NCI-H526 (cell line): ENCODE measurements at places on chromosomes 6 and 20.

GRCh38 chr6:146938266-146938665, 266.0 kb upstream of the STXBP5 start:
- no peak for DNase-seq

DNA sequence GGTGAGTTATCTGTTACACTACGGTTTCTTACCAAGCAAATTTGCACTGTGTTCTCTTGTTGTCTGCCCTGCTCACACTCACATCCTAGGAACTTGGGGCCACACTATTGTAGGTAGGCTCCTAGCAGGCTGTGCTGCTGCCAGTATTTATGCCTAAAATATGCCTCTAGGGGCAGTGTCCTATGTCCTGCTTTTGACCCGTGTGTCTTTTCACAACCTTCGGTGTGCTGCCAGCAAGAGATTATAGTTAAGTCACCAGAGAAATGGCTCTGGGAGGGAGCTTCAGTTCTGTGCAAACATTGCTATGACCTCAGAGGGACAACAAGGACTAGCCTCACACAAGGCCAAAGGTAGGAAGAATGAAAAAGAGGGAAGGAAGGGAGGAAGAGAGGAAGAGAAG, 8.9 kb upstream of the TAAR5 start:
- peak; percentile 20 for DNase-seq

DNA sequence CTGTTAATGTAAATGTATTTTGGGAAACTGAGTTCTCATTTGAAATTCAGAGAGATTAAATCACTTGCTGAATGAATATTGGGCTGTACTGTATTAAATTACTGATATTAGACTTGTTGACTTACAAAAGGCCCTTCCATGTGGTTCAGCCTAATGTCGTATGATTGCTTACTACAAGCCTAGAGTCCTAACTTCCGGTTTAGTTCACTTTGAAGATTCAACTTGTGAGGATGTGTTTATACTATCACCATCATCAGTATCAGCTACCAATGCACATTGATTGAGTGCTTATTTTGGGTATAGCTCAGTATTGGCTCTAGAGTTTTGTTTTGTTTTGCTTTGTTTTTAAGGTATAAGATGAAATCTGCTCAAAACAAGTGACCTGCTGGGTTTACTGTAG, 48.3 kb downstream of the FAM217A start:
- DNase-seq = no peak

DNA sequence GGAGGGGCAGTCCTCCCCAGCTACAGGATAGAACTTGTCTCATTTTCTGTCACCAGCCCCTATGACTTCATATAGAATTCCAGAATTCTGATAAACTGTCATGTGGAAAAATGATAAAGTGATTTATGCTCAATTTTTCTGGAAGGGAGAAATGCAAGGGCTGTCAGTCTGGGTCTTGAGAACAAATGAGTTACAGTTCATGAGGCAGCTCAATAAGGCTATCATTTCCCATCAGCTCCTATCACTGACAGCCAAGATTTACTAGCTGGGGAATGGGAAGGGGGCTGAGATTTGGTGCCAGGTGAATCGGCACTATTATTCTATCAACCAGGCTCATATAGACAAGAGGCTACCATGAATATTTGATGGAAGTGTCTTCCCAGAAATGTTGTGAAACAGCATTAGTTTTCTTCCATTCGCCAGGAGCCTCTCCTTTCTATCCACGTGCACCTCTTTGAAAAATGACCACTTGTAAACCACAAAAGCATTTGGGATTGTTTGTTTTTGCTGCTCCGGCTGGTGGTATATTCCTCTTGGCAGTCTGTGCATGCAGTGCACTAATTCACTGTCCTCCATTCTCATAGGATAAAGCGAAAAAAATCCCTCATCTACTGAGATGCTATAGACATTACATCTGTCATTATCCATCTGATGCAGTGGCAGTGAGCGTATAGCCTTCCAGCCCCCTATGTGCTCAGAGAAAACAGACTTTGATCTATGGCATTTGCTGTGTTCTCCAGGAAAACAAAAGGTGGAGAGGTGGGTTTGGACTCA, 528.7 kb upstream of the RNF217 start:
- no peak for DNase-seq

- DNase-seq = no peak
Observed at GRCh38 chr6:10363911-10364310, 51.0 kb downstream of the TFAP2A start.

- DNase-seq = no peak
Observed at GRCh38 chr20:16081421-16081820, 491.8 kb downstream of the KIF16B start.

DNA sequence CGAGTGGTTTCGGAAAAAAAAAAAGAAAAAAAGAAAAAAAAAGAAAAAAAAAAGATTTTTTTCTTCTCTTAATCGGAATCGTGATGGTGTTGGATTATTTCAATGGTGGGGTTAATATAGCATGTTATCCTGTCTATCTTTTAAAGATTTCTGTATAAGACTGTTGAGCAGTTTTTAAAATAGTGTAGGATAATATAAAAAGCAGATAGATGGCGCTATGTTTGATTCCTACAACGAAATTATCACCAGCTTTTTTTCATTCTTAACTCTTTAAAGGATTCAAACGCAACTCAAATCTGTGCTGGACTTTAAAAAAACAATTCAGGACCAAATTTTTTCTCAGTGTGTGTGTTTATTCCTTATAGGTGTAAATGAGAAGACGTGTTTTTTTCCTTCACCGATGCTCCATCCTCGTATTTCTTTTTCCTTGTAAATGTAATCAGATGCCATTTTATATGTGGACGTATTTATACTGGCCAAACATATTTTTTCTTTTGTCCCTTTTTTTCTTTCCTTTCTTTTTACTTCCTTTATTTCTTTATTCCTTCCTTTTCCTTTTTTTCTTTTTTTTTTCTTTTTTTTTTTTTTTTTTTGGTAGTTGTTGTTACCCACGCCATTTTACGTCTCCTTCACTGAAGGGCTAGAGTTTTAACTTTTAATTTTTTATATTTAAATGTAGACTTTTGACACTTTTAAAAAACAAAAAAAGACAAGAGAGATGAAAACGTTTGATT, 3.6 kb downstream of the SOX4 start:
- peak; percentile 78 for DNase-seq

- no peak for DNase-seq
Observed at GRCh38 chr6:14500809-14501208, 383.2 kb downstream of the CD83 start.

- DNase-seq = no peak
Observed at GRCh38 chr6:86355271-86355670, 582.1 kb upstream of the HTR1E start.

GRCh38 chr6:1144842-1145767, 166.8 kb upstream of the FOXQ1 start:
- no peak for DNase-seq

DNA sequence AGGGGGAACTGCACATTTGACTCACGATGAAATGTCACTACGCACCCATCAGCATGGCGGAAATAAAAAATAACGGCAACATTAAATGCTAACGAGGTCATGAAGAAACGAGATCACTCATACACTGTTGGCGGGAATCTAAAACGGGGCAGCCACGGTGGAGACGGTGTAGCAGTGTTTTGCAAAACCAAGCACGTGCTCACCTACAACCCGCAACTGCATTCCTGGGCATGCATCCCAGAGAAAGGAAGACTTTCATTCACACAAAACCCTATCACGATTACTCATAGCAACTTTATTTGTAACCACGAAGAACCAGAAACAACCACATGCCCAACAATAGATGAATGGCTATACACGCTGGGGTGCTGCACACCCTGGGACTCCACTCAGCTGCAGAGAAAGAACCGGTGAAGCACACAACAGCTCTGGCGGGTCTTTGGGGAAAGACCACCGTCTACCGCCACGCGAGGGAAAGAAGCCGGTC, 77.0 kb downstream of the YTHDF1 start:
- no peak for DNase-seq

DNA sequence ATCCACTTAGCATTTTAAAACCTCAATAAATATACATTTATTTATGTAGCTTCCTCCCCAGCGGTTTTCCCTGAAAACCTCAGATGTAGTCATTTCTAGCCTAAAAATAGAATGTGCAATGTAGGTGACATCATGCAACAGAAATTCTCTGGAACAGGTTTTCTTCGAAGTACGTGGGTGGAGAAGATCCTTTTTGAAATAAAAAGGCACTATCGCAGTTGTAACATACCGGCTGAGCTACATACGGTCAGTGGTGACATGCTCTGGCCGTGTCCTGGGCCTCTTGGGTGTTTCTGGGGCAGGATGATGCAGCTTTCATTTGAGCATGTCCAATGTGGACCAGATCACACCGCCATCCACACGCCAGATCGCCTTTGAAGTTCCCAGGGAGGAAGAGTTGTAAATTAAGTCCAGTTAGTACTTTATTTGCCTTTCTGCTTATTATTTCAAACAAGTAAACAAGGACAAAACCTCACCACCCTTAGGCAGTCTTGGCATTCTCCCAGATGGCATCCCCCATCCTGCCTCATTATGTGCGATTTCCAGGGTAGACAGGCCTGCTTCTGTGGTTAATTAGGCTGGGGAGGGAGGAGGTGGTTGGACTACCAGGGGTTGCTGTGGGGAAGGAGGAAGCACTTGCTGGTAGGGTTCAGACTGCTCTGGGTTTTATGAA, 109.5 kb upstream of the CLDN20 start:
- DNase-seq = peak; percentile 30

DNA sequence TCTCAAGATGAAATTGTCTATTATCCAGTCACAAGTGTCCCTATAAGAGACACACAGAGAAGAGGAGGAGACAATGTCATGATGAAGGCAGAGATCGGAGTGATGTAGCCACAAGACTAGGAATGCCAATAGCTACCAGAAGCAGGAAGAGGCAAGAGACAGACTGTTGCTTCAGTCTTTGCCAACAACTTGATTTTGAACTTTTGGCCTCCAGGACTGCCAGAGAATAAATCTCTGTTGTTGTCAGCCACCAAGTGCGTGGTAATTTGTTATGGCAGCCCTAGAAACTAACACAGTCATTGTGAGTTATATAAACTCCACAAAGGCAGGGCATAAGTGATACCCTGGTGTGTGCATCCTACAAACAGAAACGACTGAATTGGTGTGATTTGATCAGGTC, 517.0 kb downstream of the BTBD3 start:
- DNase-seq = no peak

- no peak for DNase-seq
Observed at GRCh38 chr6:152750694-152751093, at the start of gene VIP. VIP (plus strand) TSS chr6:152750797; CDS start chr6:152752178, 1,381 bp downstream.

DNA sequence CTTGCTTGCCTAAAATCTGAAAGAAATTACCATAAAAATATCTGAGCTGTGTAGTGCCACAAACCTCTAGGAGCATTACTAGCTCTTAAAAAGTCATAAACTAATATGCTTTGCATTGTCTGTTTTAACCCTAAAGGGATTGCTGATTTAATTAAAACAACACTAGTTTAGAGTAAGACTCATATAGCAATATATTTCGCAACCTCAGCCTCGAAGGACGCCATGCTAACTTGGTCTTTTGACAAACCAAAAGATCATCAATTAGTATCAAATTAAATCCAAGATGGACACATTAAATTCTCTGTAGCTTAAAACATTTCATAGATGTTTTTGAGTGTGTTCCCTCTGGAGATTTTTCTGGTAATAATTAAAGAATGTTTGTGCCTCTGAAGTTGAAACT, 74.8 kb upstream of the KCNQ5 start:
- no peak for DNase-seq

DNA sequence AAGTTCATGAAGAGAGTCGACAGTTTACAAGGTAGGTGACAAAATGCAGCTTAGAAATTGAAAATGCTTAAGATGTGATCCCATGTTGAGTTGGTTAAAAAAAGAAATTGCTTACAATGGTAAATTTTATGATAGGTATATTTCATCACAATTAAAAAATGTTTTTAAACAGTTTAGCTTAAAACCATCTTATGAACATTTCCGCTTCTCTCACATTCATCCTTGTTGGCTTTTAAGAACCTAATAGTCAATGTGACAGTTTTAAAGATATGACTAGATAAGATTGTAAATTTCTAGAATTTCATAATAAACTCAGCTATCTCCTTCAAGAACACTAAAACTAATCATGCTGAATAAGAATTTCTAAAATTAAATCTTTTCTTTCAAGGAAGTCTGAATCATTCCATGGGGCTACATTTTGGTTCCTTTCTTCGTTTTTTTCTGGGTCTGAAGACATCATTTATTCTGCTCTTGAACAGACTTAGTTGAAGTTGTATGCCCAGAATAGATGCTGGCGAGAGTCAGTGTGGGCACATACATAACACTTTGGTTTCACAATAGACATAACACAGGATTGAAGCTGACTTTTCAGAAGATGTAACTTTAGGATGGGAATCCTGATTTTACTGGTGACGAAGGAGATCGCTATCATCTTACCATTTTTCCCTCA, 35.9 kb upstream of the LTV1 start:
- DNase-seq = no peak

DNA sequence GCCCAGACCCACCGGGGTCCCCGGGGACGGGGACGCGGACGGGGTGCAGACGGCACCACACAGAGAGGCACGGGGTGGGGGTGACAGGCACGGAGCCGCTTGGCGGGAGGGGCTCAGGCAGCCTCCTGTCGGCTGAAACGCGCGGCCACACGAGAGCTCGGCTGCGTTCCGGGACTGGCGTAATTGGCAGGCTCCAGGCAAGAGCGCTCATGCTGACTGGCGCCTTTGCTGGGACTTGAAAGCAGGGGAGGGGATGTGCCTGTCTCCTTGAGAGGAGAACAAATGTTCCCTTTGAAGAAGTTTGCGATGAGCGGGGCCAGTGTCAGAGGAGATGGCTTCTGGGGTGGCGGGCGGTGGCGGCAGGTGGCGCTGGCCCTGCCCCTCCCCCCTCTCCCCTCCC, 25.8 kb downstream of the BHLHE23 start:
- peak; percentile 36 for DNase-seq

GRCh38 chr20:17620371-17621228, 50.7 kb downstream of the DSTN start:
- no peak for DNase-seq

DNA sequence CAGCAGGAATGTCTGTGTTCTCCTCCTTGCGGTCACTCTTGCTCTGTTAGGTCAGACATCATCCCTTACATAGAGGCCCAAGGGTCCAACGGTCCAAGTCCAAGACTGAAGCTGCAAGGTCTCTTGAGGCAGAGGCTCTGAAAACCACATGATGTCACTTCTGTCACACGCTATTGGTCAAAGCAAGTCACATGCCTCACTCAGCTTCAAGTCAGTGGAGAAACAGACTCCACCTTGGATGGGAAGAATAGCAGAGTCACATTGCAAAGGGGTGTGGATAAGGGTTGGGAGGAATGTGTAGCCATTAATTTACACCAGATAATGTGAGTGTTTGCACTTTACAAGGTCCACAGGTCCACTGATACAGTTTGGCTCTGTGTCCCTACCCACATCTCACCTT, 17.5 kb downstream of the SLC52A3 start:
- DNase-seq = no peak

GRCh38 chr6:110547266-110547964, 71.0 kb upstream of the SLC22A16 start:
- no peak for DNase-seq

DNA sequence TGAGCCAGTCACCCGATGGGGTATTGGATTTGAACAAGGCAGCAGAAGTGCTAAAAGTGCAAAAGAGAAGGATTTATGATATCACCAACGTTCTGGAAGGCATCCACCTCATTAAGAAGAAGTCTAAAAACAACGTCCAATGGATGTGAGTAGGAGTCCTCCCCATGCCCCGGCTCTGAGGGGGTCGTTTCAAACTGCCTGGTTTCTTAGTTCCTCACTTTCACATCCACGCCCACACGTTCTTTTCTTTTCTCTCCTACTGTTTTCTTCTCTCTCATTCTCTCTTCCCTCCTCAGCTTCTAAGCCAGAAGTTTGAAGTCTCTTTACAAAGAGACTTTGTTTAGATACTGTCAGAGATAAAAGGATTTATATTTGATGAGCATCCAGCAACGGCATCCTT, 53.0 kb upstream of the CDKAL1 start:
- no peak for DNase-seq
